ENCODE measurements at places on chromosomes 1 and 21.

DNA sequence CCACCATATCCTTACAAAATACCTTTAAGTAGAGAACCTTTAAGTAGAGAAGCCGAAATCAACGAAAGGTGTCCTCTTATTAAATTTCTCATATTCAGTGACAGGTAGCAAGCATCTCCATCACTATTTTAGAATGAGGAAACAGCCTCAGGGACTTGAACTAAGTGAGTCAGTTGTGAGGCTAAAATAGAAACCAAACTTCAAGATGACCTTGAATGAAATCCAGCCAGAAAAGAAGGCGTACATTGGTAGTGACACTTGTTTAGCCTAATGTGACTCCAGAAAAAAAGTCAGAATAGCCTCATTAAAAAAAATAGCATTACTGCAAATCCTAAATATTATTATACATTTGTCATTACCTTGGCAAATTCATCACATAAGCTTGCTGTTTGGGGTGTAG lies 20.1 kb downstream of the RGS8 start:
- DNase-seq = no peak

DNA sequence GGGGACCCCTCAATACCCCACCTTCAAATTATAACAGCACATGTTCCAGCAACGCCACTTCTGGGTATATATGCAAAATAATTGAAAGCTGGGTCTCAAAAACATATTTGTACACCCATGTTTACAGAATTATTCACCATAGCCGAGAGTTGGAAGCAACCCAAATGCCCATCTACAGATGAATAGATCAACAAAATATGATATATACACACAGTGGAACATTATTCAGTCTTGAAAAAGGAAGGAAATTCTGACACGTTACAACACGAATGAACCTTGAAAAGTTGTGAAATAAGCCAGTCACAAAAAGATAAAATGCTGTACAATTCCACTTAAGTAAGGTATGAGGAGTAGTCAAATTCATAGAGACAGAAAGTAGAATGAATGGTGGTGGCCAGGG lies 5.1 kb downstream of the TMCO4 start:
- no peak for DNase-seq

GRCh38 chr1:219155135-219155534 lies 18.5 kb upstream of the LYPLAL1 start:
- DNase-seq = peak; percentile 17

- DNase-seq = peak; percentile 2
Observed at GRCh38 chr21:23977971-23978370, 1629.3 kb downstream of the MRPL39 start.

GRCh38 chr1:211323156-211324063 lies 3.2 kb upstream of the TRAF5 start:
- peak; percentile 74 for DNase-seq

DNA sequence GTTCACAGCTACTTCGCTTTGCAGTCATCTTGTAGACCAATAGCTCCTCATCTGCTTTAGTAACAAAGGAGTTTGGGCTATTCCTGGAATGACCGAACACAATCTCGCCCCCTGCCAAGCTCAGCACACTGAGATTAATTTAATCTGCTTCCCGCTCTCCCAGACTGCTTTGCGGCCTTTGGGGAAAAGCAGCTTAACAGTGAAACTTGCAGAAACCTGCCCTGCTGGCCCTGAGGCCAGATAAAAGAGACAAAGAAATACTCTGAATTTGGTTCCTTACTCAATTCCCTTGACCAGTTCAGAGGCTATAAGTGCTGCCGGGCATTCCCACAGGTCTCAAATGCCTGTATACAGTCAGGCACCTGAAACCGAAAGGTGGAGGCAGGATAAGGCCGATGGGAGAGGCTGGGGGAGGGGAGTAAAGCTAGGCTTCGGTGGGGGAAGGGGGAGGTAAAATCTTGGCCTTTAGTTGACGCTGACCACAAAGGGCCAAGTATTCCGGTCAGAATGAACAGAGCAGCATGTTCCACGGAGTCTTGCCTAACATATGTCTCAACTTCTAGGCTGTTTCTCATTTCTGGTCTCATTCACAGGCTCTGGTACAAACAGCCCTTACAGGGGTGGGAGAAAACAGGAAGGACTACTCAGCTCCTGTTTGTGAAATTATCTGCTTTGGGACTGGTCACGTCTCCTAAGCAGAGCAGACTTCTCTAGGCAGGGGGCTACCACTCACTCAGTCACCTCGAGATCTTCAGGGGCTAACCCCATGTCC lies 17.7 kb upstream of the A3GALT2 start:
- DNase-seq = peak; percentile 70

DNA sequence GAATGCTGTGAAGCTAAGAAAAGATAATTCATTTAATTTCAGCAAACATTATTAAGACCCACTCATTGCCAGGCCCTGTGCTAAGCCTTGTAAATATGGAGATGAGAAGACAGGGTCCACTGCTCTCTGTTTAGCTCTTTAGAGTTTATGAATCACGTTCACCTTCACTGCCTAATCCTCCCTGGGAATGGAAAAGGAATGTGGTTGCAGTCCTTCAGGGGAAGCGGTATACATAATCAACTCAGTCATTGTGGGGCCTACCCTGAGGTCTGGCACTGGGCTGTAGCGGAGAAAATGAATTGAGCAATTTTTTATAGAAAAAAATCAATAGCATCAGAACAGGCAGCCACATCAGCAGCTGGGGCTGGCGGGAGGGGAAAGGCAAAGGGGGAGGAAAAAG lies 412.1 kb upstream of the NFIA start:
- no peak for DNase-seq

DNA sequence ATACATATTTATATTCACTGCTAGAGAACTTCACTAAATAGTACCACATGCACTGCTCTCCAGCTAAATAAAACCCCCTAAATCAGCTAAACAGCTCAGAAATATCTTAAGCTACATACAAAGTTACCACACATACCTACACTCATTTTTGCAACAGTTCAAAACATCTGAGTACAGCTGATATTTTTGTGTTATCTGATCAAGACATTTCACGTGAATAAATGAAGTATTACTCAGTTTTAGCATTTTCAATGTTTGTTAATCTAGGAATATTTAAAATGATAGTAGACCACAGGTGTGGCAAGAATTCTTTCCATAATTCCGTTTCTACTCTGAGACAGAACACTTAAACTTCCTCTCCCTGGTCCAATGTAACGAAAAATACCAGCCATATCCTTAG lies 20.8 kb downstream of the EVI5 start:
- no peak for DNase-seq

GRCh38 chr1:229047840-229048620 lies 222.9 kb upstream of the RAB4A start:
- DNase-seq = no peak

GRCh38 chr1:107175102-107175909 lies 34.5 kb downstream of the NTNG1 start:
- no peak for DNase-seq

DNA sequence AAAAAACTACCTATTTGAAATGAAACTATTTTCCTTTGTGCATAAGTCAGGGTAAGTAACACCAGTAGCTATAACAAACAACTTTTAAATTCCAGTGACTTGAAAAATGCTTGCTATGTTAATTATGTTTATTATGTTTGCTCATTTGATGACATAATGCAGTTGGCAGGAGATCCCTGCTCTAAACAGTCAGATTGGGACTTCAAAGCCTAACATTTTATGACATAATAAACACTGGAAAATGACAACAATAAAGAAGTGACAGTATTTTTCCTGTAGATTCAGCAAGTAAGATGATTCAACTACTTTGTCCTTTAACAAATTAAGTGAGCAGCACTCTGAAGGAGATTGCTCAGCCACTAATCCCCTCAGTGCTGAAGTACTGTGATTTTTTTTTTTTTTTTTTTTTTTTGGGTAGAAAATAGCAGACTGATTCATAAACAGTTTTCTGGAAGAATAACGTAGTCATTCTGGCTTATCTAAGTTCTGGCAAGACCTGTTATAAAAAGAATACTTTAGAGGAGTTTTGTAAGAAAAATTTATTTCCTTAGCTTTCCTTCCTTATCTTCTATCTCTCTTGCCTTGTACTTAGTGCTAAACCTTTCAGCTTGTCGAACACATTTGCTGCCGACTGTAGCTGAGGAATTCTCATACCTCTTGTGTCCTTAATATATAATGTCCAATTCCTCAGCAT lies 207.2 kb downstream of the PTGER3 start:
- no peak for DNase-seq

DNA sequence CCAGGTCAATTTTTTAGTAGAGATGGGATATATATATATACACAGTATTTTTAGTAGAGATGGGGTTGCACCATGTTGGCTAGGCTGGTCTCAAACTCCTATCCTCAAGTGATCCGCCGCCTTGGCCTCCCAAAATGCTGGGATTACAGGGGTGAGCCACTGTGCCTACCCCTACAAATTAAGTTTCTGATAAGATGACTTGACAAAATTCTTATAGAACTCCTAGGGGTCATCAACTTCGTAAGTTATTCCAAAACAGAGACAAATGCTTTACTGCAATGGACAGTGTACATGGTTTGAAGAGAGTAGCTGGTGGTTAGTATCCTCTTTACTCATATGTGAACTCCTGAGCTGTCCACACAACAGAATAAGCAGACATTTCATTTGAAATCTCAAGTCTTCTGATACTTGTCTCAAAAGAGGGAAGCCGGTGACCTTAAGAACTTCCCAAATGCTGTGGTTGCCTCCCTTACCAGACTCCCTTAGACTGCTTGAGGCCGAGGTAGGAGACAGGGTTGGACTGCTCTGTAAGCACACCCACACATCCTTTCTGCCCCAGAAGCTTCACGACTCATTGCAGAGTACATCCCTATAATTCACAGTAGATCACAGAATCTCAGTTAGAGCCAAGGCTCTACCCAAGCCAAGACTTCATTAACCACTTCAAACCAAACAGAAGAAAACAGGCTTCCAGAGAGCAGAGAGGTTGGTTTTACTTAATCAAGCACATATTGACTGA lies 244.1 kb upstream of the IRF2BP2 start:
- DNase-seq = no peak

DNA sequence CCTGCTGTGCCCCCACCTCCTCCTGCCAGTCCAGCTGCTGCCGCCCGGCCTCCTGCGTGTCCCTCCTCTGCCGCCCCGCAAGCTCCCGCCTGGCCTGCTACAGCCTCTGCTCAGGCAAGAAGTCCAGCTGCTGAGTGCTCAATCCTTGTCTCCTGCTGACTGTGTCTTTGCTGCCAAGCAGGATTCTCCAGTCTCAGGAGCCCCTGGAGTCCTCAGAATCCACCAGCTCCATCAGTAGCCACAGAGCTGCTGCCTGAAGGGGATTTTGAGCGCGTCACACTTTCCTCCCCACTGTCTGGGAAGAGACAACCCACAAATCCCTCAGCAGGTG lies 973 bp downstream of the KRTAP10-11 start:
- DNase-seq = no peak

DNA sequence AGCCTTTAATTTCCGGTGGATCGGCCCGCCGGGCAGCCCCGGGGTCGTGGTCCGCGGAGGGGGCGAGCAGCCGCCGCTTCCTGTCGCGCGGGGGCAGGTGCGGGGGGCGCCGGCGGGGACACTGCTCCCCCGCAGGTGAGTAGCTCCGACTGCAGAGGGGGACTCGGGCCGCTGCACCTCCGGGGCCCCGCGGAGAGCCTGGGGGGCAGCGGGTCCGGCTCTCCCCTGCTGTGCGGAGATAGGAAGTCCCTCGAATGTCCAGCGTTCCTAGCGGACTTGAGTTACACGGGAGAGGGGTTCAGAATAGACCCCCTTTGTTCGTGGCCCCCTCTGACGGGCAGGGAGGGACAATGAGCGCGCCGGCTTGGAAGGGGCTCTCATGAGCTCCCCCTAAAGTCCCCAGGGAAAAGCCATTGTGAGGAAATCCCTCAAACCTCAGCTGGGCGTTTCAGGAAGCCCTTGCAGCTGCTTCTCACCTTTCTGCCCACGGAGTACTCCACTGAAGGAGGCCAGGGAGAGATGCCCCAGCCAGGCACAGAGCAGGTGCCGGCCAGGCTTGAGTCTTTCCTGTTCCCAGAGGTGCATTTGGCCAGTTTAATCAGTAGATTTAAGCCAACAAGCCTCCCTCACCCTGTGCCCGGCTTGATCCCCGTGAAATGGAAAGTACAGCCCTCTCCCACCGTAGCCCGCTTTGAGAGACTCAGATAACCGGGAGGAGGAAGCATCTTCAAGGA lies 925 bp downstream of the PDE9A start:
- DNase-seq = peak; percentile 15

DNA sequence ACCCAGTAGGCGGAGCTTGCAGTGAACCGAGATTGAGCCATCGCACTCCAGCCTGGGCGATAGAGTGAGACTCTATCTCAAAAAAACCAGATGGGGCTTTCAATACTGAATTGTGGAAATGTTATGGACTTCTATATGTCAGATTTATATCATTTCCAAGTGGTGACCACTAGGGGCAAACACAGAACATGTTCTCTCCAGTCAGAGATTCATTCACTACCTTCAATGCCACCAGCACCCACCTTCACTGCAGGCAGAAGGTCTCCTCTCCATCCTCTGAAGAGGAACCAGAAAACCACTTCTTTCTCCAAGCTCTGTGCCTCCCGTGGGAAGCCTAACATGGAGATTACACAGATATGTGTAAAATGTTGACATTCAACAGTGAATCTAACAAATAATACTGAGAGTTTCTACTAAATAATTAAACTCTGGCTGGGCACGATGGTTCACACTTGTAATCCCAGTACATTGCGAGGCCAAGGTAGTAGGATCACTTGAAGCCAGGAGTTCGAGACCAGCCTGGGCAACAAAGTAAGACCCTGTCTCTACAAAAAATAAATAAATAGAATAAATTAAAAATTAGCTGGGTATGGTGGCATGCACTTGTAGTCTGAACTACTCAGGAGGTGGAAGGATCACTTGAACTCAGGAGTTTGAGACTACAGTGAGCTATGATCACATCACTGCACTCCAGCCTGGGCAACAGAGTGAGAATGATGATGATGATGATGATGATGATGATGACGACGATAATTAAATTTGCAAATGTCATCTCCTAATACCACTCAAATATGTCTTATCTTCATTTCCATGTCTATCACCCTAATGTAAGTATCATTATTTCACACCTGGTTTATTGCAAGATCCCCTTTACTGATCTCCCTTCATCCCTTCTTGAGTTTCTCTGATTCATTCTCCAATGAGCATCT lies 151.1 kb downstream of the ZNF281 start:
- DNase-seq = peak; percentile 64
